Stimulated activated CD4-positive, alpha-beta T cell treated with anti-CD3 and anti-CD28 coated beads, Interleukin-4, amount 100 ng/mL, for 4 hours (primary cell): ENCODE measurements at places on chromosomes 1 and 21.

DNA sequence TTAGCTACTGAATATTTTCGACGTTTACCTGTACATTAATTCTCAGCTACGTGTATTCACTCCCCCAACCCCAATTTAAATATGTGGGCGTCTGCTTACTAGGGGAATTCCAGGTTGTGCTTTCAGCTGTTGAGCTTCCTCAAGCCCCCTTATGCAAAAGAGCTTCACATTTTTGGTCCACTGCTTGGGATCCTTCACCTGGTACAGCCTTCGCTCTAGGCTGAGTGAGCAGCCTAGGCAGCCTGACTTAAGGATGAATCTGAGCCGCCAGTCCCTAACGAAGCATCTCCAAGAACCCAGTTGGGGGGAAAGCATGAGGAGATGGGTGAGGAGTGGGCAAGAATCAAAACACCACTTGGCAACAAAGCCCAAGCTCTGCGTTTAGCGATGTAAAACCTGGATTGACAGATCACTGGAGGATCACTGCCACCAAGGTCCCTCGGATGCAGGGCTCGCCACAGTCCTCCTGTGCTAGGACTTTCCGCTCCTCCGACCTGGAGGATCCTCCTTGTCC lies 674 bp downstream of the BCL10 start:
- peak; percentile 31 for DNase-seq

DNA sequence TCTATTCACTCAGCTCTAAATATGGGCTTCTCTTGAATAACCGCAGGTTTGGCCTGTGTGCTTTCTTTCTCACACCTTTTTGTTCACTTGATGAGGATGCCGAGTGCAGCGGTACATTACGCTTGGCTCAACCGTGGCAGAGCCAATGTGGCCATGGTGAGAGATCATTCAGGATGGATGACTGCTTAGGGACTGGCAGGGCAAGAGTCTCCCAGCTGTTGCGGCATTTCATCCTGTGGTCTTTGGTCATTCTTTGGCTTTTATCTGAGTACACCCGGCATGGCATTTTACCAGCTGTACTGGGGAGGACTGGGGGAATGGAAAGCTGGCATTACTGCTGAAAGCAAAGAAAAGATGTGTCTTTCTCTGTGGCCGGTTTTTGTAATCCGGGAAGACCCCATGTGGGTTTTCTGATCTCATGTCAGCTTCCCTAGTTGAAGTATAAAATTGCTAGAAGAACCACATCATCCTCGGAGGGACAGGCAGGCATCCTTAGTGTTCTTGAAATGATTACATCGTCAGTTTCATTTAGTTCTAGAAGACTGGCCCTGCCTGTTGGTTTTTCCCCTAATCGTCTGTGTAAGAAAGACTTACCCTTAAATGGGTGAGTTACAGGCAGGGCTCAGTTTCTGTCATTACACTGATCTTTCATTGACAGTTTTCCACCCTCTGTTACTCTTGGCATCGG lies 15.1 kb downstream of the PCP4 start:
- DNase-seq = no peak

GRCh38 chr21:34795175-34795547 lies 126.4 kb downstream of the CLIC6 start:
- DNase-seq = no peak

DNA sequence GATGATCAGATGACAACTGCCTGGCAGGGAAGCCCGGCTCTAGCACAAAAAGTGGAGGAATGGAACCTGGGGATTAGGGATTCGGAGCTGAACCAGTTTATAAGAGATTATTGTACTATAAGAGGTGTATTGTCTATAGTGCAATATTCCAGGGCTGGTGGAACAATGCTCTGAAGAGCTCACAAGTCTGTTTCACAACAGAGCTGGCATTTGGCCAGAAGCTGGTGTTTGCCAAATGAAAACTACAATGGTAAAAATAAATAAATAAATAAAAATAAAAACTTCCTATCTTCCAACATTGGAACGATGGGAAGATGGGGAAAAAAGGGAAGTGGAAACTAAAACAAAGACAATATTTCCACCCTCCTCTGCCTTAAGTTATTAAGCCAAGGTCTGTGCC lies 73.5 kb downstream of the CHODL start:
- DNase-seq = no peak

GRCh38 chr1:211259638-211260126 lies 516 bp downstream of the RCOR3 start:
- no peak for DNase-seq

DNA sequence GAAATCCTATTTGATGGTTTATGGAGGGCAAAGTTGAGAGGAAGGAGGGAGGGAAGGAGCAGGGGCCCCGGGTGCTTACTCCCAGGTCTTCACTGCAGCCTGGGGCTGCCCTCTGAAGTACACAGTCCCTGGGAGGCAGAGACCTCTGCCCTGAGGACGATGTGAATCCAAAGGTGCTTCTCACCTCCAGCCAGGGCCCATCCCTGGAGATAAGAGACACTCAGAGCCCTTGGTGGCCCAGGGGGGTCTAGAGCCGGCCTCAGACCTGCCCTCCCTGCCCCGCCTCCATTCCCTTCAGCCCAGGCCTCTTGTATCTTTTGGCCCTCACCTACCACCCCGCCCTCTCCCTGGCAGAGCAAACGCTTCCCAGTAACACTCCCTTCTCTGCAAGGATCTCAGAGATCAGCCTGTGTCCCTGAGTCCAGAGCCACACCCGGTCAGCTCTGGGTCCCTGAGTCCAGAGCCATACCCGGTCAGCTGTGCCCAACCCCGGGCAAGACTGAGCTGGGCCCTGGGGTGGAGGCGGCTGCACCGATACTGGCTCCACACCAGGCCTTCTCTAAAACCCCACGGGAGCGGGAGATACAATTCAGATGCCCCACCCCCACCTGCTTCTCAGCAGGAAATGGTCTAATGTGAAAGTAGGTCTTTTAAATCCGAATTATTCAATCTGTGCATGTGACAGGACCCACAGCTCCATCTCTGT lies 3.6 kb upstream of the GNB1 start:
- DNase-seq = no peak

GRCh38 chr1:7427605-7428300 lies 343.3 kb upstream of the VAMP3 start:
- no peak for DNase-seq

GRCh38 chr1:172845371-172845770 lies 186.5 kb downstream of the FASLG start:
- DNase-seq = peak; percentile 37

- no peak for DNase-seq
Measured at GRCh38 chr1:100734676-100735075, 15.1 kb downstream of the VCAM1 start.

- DNase-seq = no peak
Measured at GRCh38 chr1:201650623-201650933, 111.7 kb downstream of the NAV1 start.
